ENCODE measurements at places on chromosomes 3 and 15. TPM values are rescaled to one million over a fixed set of nuclear protein-coding genes. Genes with fewer than 3 reads are reported as not detected.

GRCh38 chr15:39728845-39729244 lies 53.8 kb downstream of the FSIP1 start:
- DNase-seq, result no peak

- no peak for DNase-seq
Measured at GRCh38 chr3:129638481-129638880, 32.0 kb upstream of the PLXND1 start.

GRCh38 chr3:83438188-83438587 lies 1520.6 kb upstream of the CADM2 start:
- no peak for DNase-seq

FGD5 gene
- 0.09 TPM for total RNA-seq

- DNase-seq, result no peak
Measured at GRCh38 chr15:62887113-62887570, 155.4 kb upstream of the TPM1 start.

- DNase-seq, result peak; percentile 93
Measured at GRCh38 chr3:69085833-69086722, 1.3 kb downstream of the ARL6IP5 start.

- no peak for DNase-seq
Measured at GRCh38 chr3:9137676-9138075, 111.8 kb downstream of the SRGAP3 start.

DNA sequence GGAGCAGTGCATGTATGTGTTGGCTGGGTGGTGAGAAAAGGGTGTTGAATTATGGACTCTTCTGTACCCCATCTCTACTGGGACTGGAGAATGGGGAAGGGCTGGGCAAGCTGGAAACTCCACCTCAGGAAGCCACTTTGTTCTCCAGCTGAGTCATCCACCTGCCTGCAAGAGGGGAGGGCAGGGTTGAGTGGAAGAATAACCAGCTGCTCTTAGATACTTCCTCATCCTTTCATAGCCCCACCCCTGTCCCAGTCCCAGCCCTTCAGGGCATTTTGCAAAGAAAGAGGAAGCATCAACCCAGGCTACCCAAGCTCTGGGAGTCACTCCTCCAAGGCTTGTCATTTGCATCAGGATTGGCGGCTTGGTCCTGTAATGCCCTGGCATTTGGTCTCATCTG lies 33.1 kb downstream of the RAB11A start:
- DNase-seq, result peak; percentile 21

LRRC2 gene
- total RNA-seq, result 0.04 TPM

GRCh38 chr3:36512555-36512954 lies 132.3 kb downstream of the STAC start:
- no peak for DNase-seq

C3orf20 gene
- not detected for total RNA-seq

CCR3 gene
- not detected for total RNA-seq

DNA sequence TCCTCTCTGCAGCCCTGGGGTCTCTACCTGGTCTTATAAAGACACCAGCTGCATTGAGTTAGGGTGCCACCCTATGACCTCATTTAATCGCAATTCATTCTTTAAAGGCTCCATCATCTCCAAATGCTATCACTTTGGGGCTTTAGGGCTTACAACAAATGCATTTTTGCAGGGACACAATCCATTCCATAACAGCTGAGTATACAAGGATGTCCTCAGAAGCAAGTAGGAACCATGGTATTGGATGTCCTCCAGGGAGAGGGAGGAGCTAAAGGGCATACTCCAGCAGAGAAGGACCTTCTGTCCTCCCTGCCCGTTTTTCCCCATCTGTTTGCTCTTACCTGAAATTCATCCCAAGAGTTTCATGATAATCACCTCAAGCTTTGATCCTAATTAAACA lies 30.3 kb downstream of the UMPS start:
- no peak for DNase-seq

GRCh38 chr3:45562027-45562426 lies 32.5 kb upstream of the LIMD1 start:
- DNase-seq, result no peak

HES1 gene
- total RNA-seq, result 0.50 TPM

- no peak for DNase-seq
Measured at GRCh38 chr15:61879219-61879618, 181.0 kb downstream of the VPS13C start.

TRIM71 gene
- 0.02 TPM for total RNA-seq

DNA sequence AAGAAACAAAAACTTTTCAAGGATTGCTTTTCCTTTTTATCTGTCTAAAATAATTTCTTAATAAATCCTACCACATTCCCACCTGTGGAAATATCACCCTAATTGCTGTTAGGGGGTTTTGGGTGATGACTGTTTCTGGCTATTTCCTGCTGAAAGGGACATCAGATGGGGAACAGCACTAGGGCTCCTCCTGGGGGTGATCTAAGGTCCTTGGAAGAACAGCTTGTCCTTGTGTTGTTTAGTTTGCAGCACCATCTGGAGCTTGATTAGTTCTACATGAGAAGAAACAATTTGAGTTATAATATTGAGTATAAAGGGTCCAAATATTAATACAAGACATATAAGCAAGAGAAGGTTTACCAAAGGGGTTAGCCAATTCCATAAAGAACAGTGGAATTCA lies 18.7 kb downstream of the OR5H15 start:
- no peak for DNase-seq

DNA sequence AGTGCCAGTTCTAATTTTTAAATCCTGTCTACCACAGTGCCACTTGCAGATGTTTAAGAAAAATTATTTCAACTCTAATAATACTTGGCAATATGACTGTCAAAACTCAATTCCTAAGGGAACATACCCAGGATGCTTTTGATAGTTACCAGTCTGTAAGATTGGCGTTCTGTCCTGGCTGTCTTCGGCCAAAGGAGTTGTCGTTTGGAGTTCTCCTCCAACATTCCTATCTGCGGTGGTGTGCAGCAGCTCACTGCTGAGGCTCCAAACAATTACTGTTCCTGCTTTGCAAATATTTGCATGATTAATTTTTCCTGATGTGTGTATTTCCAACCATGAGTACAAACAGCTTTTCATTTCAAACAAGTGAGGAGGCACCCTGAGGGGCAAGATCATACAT lies 330.8 kb upstream of the DPH6 start:
- DNase-seq, result no peak

- DNase-seq, result peak; percentile 64
Measured at GRCh38 chr3:195129644-195130492, 141.1 kb downstream of the XXYLT1 start.

PLIN1 gene
- total RNA-seq, result 0.41 TPM

- no peak for DNase-seq
Measured at GRCh38 chr3:17116007-17116600, 231.3 kb downstream of the PLCL2 start.

DNA sequence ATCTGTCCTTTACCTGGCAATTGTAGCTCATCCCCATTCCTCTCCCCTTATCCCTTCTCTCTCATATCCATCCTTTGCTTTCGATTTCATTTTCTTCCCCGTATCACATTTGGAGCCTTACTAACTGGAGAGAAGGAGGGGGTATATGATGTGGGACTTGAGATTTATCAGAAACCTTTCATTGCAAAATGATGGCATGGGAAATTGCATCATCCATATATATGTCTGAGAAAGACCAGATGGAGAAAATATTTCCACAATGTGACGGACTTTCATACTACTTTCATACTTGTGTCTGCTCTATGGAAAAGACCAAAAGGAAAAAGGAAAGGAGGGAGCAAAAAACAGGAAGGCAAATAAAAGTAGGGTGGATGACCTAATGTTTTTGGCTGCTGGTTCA lies 675.2 kb downstream of the AGBL1 start:
- no peak for DNase-seq

DNA sequence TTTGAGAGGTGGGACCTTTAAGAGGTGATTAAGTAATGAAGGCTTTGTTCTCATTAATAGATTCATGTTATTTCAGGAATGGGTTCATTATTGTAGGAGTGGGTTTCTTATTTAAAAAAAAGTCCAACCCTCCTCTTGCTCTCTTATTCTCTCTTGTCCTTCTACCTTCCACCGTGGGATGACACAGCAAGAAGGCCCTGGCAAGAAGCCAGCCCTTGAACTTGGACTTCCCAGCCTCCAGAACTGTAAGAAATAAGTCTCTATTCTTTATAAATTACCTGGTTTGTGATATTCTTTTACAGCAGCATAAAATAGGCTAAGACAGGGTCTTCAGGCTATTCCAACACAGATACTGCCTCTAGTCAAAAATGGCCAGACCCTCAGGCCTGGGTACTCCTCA lies 62.2 kb downstream of the MYLK start:
- DNase-seq, result no peak

GRCh38 chr15:78223396-78224022 lies 10.9 kb downstream of the ACSBG1 start:
- no peak for DNase-seq

DNA sequence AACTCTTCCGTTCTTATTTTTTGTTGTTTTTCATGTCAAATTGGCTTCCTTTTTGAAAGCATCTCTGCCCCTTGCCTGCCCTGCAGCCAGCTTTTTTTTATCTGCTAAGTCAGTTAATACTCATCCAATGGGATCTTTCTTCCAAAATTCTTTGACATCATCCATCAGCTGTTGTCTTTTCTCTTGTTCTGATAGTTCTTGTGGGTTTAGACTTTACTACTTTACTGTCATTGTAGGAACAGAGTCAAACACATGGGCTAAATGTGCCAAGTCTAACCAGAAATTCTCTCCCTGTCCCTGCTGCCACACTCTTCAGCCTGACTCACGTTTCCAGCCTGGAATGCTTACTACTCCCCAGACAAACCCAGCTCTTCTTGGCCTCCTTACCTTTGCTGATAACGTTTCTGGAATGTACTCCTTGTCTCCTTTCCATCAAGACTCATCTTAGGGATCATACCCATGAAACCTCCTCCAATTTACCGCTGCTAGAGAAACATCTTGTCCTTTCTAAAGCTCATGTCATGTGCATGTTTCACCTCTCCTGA lies 10.7 kb upstream of the VPS8 start:
- no peak for DNase-seq

GNAT1 gene
- total RNA-seq, result not detected

- no peak for DNase-seq
Measured at GRCh38 chr3:45205126-45205525, 21.0 kb downstream of the TMEM158 start.

PLEKHO2 gene
- total RNA-seq, result 13.3 TPM

SPRED1 gene
- 0.96 TPM for total RNA-seq

GRCh38 chr3:156539802-156540201 lies 15.1 kb downstream of the SSR3 start:
- DNase-seq, result no peak

GRCh38 chr3:63067999-63068645 lies 192.9 kb upstream of the CADPS start:
- peak; percentile 5 for DNase-seq

- no peak for DNase-seq
Measured at GRCh38 chr3:107999215-107999775, 91.5 kb downstream of the CD47 start.

CYP8B1 gene
- total RNA-seq, result not detected

GASK1A gene
- not detected for total RNA-seq

PATL2 gene
- 14.1 TPM for total RNA-seq

GRCh38 chr3:170301405-170301804 lies 56.1 kb upstream of the SKIL start:
- DNase-seq, result no peak

CADM2 gene
- total RNA-seq, result 0.14 TPM

- DNase-seq, result no peak
Measured at GRCh38 chr3:28598165-28598564, 249.5 kb upstream of the AZI2 start.

- DNase-seq, result no peak
Measured at GRCh38 chr15:64542091-64542490, 81.7 kb downstream of the ZNF609 start.

- DNase-seq, result no peak
Measured at GRCh38 chr15:81795899-81796298, 249.9 kb downstream of the MEX3B start.

DNA sequence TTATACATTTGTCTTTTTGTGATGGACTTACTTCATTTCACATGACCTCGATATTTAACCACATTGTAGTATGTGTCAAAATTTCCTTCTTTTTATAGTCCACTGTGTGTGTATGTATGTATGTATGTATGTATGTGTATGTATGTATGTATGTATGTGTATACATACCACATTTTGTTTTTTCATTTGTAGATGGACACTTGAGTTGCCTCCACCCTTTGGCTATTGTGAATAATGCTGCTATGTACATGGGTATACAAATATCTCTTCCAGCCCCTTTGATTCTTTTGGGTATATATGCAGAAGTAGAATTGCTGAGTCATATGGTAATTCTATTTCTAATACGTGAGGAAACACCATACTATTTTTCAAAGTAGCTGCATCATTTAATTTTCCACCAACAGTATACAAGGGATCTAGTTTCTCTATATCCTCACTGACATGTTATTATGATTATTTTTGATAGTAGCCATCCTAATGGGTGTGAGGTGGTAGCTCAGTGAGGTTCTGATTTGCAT lies 228.2 kb downstream of the OPA1 start:
- no peak for DNase-seq

DNA sequence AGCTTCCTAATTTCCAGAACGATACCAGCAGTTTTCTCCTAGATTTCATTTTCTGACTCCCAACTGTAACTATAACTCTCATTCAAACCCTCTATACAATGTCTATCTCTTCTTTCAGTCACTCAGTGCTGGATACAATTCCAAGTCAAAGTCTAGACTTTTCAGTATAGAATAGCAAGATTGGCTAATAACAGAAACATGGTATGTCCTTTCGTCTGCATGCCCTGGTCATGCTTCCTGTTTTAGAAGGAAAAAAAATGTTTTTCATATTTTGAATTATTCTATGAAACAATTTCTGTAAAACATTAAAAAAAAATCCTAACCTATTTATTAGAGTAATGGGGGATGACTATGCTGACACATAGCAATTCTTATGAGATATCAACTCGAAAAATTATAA lies 180.0 kb downstream of the KCNAB1 start:
- DNase-seq, result no peak

LRTM1 gene
- total RNA-seq, result not detected

MOBP gene
- not detected for total RNA-seq

SYNM gene
- 0.14 TPM for total RNA-seq

- no peak for DNase-seq
Measured at GRCh38 chr15:94542391-94542790, 311.0 kb downstream of the MCTP2 start.

SCAANT1 gene
- not detected for total RNA-seq

- no peak for DNase-seq
Measured at GRCh38 chr3:129597087-129597999, 9.1 kb downstream of the PLXND1 start.

DNA sequence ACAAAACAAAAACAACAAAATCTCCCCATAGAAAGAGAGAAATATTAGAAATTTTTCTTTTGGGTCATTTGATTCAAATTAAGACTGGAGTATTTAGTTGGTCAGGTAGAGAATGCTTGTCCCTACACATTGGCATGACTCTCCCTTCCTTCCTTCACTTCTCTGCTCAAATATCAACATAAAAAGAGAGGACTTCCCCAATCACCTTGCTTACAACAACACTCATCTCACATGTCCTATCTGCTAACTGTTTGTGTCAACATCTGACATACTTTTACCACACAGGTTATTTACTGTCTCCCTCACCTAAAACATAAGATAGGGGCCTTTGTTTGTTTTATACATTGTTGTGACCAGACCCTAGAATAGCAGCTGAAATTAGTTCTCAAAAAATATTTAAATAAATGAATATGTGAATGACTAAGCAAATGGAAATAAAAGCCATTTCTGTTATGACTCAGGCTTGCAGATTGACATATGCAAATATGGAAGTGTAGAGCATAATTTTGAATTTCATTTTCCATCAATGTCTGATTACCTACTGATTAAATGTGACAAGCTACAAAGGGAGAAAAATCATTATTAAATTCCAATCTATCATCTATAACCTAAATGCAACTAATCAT lies 304.8 kb downstream of the CTNNB1 start:
- DNase-seq, result no peak

GRCh38 chr3:83122774-83123350 lies 1361.4 kb upstream of the GBE1 start:
- DNase-seq, result no peak

All from activated CD4-positive, alpha-beta T cell treated with anti-CD3 and anti-CD28 coated beads for 36 hours (primary cell).